D341Med (cell line): ENCODE measurements at places on chromosomes 4 and X.

DNA sequence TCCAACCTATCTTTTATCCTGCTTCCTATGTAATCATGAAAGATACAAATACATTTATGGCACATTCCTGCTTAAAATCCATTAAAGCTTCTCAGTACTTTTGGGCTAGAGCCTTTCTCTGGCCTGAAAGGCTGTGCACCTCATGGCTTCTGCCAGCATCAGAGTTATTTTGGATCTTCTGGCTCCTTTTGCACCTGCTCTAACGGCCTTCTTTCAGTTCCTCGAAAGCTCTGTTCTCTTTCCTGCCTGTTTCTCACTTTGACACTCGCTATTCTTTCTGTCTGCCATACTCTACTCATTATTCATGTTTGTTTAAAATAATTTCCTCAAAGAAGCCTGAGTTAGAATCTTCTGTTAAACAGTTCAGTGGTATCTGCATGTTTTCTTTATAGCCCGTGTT is 86.0 kb downstream of the LRP2BP start:
- no peak for DNase-seq

DNA sequence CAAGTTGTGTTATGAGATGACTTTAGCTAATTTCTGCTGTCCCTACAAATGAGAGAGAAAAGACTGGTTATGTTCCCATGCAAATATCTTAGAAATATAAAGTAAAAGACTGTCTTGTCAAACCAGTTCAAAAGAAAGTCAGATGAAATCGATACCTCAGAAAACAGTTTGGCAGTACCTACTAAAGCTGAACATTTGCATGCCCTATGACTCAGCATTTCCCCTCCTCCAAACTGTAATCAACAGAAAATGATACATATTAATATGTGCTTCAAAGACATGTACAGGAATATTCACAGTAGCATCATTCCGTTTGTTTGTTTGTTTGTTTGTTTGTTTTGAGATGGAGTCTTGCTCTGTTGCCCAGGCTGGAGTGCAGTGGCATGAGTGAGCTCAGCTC is 90.3 kb downstream of the ARX start:
- no peak for DNase-seq

- DNase-seq = no peak
Measured at GRCh38 chrX:45888518-45888917, 656.7 kb downstream of the ZNF674 start.

- DNase-seq = no peak
Measured at GRCh38 chrX:47936940-47937317, 66.9 kb downstream of the ZNF182 start.

DNA sequence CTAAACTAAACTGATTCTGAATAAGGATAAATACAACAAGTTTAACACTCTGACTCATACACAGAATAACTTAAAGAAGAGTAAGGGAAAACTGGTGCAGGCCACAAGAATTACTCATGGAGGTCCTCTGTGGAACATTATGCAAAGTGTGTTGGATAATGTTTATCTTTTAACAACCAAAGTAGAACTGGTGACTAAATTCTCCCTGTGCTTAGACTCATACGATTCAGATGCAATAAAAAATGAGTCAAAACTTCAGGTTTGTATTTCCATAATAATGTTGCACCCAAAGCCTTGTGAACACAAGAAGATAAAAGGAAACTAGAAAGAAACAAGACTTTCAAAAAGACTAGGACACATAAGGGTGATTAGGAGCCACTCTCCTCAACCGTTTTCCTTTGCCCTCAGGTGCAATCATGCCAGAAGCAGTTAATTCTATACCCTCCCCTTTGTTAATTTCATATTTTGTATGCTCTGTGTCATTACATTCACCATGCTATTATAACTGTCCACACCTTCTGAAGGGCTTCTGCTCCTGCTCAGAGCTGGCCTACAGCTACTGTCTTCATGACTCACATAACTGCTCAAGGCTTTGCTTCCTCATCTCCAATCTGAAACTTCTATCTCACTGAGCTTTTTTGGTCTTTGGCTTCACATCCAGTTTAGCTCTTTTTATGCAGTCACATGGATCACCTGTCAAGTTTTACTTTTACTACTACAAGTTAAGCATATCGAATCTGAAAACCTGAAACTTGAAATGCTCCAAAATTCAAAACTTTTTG is 60.2 kb downstream of the KCNIP4 start:
- DNase-seq = no peak

DNA sequence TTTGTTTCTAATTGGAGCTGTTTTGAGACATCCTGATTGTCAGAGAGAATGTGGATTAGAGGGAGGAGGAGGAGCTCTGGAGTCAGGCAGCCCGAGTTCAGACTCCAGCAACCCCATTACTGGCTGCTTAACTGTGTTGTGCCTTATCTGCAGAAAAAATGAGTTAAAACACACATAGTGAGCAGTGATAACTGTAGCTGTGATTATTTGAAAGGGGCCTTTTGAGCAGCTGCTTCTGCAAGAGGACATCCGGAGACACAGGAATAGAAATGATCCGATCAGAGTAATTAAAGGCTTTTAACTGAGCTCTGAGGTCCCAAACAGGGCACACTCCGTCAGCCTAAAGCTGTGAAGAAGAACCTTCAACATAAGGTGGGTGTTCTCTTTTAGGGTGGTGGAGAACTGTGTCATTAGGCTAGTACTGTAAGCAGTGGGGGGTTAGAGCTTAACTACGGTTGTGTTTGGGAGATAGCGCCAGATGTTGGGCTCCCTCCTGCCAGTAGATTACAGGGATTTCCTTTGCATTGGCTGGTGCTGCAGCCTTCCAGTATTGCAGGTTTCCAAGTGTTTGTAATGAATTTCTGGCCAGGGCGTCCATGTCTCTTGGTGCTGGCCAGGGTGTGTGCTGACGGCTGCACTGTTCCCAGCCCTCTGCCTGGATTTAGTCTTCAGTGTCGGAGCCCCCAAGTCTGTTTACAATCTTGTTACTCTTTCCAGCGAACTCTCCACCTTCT is 24.3 kb downstream of the ADD1 start:
- DNase-seq = peak; percentile 83

GRCh38 chrX:13023567-13023966 is 20.9 kb downstream of the FAM9C start:
- no peak for DNase-seq

- DNase-seq = no peak
Measured at GRCh38 chrX:141164406-141164805, 12.5 kb downstream of the LDOC1 start.

DNA sequence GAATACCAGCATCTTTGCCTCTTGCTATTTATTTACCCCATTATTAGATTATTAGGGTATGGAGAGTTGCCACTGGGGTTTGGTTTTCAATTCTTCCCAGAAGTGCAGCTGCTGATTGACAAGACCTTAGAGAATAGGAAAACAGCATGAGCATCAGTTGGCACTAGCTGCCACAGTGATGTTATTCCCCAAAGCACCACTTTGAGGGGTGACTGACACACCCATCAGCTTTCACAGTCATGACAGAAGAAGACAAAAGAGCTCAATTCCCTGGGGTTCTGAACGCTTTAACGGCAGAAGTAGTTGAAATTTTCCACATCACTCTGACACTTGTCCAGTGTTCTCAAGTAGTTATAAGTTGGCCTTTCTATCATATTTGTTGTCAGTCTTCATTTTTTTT is 55.0 kb upstream of the NR3C2 start:
- peak; percentile 23 for DNase-seq

GRCh38 chr4:94581766-94582165 is 130.0 kb downstream of the PDLIM5 start:
- no peak for DNase-seq

DNA sequence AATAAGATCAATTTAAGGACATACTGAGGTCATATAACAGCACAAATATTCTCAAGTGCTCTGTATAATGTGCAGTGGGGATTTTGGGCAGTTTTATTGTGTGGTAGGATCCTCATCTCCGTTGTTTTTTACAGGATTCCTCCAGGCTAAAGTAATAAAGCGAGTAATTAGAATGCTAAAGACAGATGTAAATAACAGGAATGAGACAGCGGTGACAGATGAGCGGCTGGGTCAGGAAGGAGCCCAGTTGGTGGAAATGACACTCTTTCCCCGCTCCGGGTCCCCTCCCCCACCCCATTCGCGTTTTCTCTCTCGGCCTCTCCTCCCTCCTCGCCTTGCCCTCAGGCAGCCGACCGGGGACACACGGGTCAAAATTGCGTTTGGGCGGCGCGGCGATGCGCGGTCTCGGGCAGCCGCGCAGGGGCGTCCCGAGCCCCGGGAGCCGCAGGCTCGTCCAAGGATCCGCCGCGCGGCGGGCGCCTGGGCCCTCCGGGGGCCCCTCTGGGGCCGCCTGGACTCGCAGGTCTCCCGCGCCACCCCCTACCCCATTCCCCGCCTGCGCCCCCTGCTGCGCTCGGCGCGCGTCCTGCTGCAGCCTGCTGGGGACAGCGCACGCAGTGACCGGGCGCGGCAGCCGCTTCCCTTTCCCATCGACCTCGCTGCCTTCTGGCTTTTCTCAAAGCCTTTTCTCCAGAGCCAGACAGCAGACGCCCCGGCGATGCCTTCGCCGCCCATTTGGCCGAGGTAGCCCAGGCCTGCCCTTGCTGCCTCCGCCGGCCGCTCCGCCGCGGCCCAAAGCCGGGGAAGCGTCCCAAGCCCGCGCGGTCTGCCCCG is 16.2 kb downstream of the POU4F2 start:
- DNase-seq = peak; percentile 61

DNA sequence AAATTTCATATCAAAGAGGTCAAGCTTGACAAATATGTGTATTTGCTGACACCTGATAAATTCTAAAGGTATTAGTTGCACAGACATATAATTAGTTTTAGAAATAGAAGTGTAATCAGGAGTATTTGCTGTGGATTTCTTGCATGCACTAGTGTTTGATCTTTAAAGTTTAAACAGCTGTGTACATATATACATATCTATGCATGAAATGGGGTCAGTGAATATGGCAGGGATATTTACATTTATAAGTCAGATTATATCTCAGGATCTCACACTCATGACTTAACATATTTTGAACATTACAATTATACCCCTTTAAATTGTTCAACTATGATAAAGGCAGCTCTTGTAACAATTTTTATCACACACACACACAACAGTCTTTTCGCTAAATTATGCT is 547.4 kb upstream of the ACTRT1 start:
- no peak for DNase-seq

DNA sequence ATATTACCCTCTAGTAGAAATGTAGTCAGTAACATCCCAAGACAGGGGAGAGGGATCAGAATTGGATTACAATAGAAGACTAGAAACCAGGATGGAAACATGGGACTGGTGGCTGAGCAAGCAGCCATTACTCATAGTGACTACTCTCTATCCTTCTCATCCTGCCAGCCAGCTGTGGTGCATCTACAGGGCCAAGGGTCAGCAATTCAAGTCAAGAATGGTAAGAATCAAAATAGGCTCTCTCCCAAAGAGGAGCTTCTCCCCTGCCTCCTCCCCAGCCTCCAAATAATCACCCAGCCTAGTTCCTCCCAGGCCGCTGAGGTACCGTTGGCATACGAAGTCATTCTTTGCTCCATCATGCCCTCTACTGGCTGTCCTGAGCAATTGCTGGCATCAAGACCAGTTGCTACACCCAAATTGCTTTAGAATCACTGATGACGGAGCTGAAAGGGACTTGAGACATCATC is 19.4 kb downstream of the AWAT2 start:
- DNase-seq = peak; percentile 69

GRCh38 chr4:113827285-113827684 is 65.7 kb upstream of the CAMK2D start:
- DNase-seq = no peak

DNA sequence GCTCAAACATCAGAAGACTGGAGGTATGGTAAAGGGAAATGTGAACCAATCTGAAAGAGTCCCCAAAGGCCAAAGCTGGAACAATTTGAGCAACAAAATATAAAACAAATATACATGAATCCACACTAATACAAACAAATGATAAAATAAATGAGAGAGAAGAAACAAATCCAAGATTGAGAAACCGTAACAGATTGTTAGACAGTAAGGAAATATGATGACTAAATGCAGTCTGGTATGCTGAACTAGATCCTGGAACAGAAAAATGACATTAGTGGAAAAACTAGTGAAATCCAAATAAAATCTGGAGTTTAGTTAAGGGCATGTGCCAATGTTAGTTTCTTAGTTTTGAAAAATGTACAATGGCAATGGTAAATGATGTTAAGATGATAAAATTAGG is 15.9 kb downstream of the PPA2 start:
- DNase-seq = no peak

- no peak for DNase-seq
Measured at GRCh38 chr4:187354740-187355139, 631.1 kb upstream of the FAT1 start.

GRCh38 chr4:143352720-143353119 is 16.0 kb downstream of the GAB1 start:
- DNase-seq = no peak

DNA sequence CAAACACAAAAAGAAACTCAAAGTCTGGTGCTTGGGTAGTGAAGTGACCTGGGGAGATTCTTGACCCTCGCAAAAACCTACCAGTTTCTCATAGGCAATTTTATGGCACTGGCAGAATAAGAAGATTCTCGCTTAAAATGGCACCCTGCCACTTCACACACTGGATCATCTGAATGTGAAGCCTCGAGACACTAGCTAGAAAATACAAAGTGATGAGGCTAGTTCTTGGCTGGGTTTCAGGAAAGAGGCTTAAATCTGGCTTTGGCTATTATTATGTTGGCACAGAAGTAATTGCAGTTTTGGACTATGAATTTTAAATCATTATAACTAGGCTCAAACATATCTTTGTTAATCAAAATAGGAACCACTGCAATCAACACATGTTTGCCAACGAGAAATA is 634.7 kb upstream of the BOD1L1 start:
- no peak for DNase-seq

GRCh38 chrX:5748586-5749150 is 480.0 kb downstream of the NLGN4X start:
- no peak for DNase-seq

DNA sequence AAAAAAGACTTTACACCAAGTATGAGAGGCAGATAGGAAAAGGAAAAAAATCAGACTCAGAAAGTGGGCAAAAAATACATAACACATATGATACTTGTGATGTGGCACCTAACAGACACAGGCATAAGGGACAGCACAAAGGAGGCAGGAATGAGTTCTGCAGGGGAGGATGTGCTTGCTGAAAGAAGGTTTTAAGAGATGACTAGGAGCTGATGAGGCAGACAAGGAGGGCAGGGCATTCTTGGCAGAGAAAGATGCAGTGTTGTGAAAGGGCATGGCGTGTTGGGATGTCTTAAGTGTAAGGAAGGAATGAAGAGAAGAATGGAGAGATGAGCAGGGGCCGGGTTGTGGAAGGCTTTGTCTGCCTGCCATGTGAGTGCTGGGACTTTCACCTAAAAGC is 49.7 kb upstream of the TMEM154 start:
- no peak for DNase-seq

GRCh38 chr4:130668859-130669258 is 1572.9 kb downstream of the C4orf33 start:
- no peak for DNase-seq

DNA sequence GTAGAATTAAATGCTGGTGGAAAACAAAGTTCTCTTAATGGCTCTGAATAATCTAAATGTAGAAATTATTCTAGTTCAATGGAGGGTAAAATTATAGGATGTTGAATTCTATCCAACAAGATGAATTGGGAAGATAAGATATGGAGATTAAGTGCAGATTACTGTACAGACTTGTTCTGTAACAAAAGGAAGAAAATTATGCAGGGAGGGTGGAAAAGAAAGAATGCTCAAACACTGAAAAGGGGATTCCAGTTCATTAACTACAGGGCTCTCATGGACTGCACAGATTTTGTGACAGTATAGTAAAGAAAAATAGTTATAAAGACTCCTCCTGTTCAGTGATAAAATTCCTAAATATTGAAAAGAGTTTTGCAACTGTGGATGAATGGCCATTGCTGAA is 1794.0 kb upstream of the PCDH7 start:
- no peak for DNase-seq

GRCh38 chr4:121510341-121510874 is 129.6 kb upstream of the QRFPR start:
- no peak for DNase-seq

- DNase-seq = no peak
Measured at GRCh38 chr4:98754736-98755135, 96.3 kb upstream of the TSPAN5 start.
